Thyroid gland (tissue), 4 donors: ENCODE measurements at places on chromosomes 5 and 9. TPM values are rescaled to one million over a fixed set of nuclear protein-coding genes. Genes with fewer than 3 reads are reported as not detected.
A peak's percentile ranks its signal among the peaks of the same experiment; 100 is the strongest.

GRCh38 chr9:134898319-134898718 is 17.7 kb downstream of the FCN2 start:
- peak overlapping the region; percentile 12 for H3K27ac ChIP-seq
- no peak for DNase-seq
- no peak overlapping the region for H3K4me3 ChIP-seq
- H3K4me1 ChIP-seq, result peaks cover 21% of the 10 kb centered on the region
- H3K27me3 ChIP-seq, result no peaks in the 10 kb centered on the region
- no peaks in the 10 kb centered on the region for H3K36me3 ChIP-seq

GRCh38 chr9:21392270-21392669 is 7.1 kb upstream of the IFNA2 start:
- no peak overlapping the region for H3K27ac ChIP-seq
- DNase-seq, result peak; percentile 26
- H3K4me1 ChIP-seq, result peaks cover 5% of the 10 kb centered on the region
- H3K27me3 ChIP-seq, result peaks cover 13% of the 10 kb centered on the region
- H3K36me3 ChIP-seq, result no peaks in the 10 kb centered on the region
- H3K4me3 ChIP-seq, result no peak overlapping the region

DNA sequence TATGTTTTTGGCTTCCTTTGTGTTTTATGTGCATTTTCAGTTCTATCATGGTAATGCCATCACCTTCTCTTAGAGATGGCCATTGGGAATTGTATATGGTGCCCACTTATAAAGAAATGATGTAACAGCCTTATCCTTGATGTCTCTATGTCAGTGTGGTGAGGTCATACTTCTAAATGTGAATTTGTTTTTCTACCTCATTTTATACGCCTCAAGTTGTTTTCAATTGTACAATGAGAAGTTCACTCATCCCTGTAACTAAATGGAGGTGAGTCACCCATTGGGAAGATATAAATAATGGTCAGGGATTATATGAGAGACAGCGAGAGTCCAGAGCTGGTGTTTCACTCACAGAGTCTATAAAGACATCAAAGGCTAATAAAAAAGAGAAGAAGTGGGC is 402.4 kb downstream of the AGTPBP1 start:
- no peak overlapping the region for H3K27ac ChIP-seq
- H3K4me3 ChIP-seq, result no peak overlapping the region
- H3K36me3 ChIP-seq, result no peaks in the 10 kb centered on the region
- no peak for DNase-seq
- no peaks in the 10 kb centered on the region for H3K4me1 ChIP-seq

- H3K4me1 ChIP-seq, result no peaks in the 10 kb centered on the region
- no peaks in the 10 kb centered on the region for H3K27me3 ChIP-seq
- no peaks in the 10 kb centered on the region for H3K36me3 ChIP-seq
- no peak for DNase-seq
These were observed 6.4 kb upstream of the PAEP start for GRCh38 chr9:135555203-135555602.

DNA sequence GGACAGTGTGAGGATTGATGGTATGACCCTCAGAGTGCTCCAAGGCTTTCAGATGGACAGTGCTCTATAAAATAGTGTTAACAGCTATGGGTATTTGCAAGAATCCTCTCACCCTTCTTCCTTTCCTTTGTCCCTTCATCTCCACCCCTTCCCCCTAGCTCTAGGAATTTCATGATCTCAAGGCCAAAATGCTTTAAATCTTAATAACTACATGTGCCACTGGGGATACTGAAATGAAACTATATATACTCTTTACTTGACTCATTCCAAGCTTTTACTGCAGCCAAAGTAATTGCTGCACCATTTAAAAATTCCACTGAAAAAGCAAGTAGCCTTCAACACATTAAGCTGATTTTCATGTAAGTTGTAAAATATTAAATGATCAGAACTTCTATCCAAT is 361.6 kb upstream of the SLC30A5 start:
- H3K27me3 ChIP-seq, result no peaks in the 10 kb centered on the region
- H3K27ac ChIP-seq, result no peak overlapping the region

DNA sequence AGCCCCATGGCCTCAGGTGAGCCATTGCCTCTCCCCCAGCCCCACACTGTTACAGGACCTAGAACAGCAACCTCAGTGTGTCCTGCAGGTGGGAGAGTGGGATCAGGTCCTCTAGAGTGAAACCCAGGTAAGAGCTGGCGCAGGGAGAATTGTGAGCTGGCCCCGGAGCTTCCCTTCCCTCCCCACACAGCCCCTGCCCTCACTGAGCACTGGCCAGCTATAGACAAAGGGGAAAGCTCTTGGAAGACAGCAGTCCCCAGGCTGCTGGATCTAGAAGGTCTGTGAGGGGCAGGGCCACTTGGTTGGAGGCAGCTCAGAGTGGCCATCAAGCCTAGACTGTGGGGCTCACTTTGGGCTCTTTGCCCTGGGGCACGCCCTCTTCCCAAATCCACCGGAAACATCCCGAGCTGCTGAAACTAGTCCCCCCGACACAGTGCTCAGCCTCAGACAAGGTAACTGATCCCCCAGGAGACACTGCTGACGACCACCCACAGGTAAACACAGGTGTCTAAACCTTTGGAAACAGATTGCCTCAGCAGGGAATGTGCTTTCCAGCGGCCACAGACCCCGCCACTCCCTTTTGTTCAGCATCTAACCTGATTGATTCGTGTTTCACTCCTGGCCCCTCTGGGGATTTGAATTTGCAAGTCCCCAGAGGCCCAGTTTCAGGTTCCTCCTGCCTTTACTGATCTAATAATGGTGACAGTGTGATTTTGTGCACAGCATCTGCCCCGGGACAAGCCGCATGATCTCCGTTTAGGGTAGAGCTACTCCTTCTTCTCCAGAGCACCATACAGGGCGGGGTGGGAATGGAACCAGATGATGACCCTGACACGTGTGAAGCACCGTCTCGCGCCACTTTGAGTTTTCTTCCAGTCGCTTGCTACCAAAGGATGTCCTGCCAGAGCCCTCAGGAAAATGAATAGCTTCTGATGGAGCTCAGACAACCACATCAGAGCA is 42.2 kb upstream of the ADAMTS2 start:
- no peaks in the 10 kb centered on the region for H3K4me1 ChIP-seq
- no peak overlapping the region for H3K4me3 ChIP-seq
- no peak for DNase-seq
- no peaks in the 10 kb centered on the region for H3K27me3 ChIP-seq

Gene FRRS1L
- total RNA-seq, result 0.40 TPM

Gene CACFD1
- total RNA-seq, result 35.1 TPM

Gene GABRP
- total RNA-seq, result not detected
